ENCODE measurements at places on chromosomes 12 and 14. TPM values are rescaled to one million over a fixed set of nuclear protein-coding genes. Genes with fewer than 3 reads are reported as not detected.

GRCh38 chr14:33617154-33617553 is 333.7 kb downstream of the EGLN3 start:
- H3K36me3 ChIP-seq = no peaks in the 10 kb centered on the region
- H3K4me3 ChIP-seq = no peak overlapping the region
- no peaks in the 10 kb centered on the region for H3K27me3 ChIP-seq
- no peak for DNase-seq

GRCh38 chr12:131091976-131092691 is 138.4 kb downstream of the ADGRD1 start:
- no peaks in the 10 kb centered on the region for H3K27me3 ChIP-seq
- peak; percentile 62 for DNase-seq
- H3K4me3 ChIP-seq = no peak overlapping the region
- no peaks in the 10 kb centered on the region for H3K36me3 ChIP-seq
- H3K27ac ChIP-seq = no peak overlapping the region
- no peaks in the 10 kb centered on the region for H3K4me1 ChIP-seq

GRCh38 chr14:26841326-26841725 is 243.5 kb upstream of the NOVA1 start:
- no peak for DNase-seq
- H3K4me3 ChIP-seq = no peak overlapping the region
- peak overlapping the region; percentile 23 for H3K27ac ChIP-seq
- no peaks in the 10 kb centered on the region for H3K4me1 ChIP-seq
- H3K27me3 ChIP-seq = no peaks in the 10 kb centered on the region
- no peaks in the 10 kb centered on the region for H3K36me3 ChIP-seq

DNA sequence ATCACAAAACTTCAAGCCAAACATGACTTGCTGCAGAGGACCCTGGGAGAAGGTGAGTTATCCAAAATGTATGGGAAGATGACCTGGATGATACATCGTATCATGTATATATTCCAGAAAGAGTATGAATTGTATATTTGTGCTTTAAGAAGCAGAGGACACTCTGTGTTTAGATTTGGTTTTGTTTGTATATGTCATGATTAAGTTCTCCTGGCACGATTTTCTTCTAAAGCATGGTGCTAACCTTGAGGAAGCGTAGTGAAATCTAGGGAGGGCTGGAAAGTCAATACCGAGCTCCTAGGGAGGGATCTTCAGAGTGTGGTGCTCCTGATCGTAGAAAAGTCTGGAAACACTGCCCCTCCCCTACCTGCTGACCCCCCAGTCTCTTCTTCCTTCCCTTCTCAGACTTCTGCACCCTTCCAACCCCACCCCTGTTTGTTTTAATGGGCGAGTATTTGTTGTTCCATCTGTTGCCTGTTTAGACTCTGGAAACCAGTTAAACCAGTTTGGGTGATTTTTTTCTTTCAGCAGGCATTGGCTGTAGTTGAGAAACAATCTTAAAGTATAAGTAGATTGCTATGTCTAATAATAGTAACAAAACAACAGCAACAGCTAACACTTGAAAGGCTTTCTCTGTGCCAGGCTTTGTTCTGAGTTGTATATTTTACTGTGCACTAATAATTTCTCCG is 141.6 kb downstream of the KICS2 start:
- H3K4me3 ChIP-seq = no peak overlapping the region
- peak overlapping the region; percentile 46 for H3K27ac ChIP-seq
- peaks cover 40% of the 10 kb centered on the region for H3K4me1 ChIP-seq
- H3K27me3 ChIP-seq = no peaks in the 10 kb centered on the region
- DNase-seq = no peak

GRCh38 chr14:100619396-100620254 is 32.4 kb upstream of the BEGAIN start:
- no peak overlapping the region for H3K4me3 ChIP-seq
- no peak overlapping the region for H3K27ac ChIP-seq
- no peaks in the 10 kb centered on the region for H3K36me3 ChIP-seq
- no peaks in the 10 kb centered on the region for H3K4me1 ChIP-seq
- H3K27me3 ChIP-seq = no peaks in the 10 kb centered on the region

DNA sequence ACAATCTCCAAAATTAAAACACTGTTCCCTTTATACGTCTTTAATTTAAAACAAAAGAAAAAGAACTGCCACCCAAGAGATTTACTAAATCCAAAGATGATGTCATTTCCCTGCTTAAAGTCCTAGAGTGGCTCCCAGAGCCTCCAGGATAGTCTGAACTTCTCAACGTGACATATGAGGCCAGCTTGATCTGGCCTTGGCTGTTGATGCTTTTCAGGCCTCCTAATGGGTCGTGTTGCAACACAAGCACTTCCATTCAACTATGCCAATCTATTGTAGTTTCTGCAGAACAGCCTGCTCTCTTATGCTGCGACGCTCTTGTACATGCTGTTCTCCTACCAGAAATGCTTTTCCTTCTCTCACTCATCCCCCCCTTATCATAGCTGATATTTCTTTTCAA is 35.7 kb downstream of the LGR5 start:
- H3K27ac ChIP-seq = no peak overlapping the region
- DNase-seq = no peak
- H3K27me3 ChIP-seq = no peaks in the 10 kb centered on the region
- H3K4me3 ChIP-seq = no peak overlapping the region
- no peaks in the 10 kb centered on the region for H3K36me3 ChIP-seq

DNA sequence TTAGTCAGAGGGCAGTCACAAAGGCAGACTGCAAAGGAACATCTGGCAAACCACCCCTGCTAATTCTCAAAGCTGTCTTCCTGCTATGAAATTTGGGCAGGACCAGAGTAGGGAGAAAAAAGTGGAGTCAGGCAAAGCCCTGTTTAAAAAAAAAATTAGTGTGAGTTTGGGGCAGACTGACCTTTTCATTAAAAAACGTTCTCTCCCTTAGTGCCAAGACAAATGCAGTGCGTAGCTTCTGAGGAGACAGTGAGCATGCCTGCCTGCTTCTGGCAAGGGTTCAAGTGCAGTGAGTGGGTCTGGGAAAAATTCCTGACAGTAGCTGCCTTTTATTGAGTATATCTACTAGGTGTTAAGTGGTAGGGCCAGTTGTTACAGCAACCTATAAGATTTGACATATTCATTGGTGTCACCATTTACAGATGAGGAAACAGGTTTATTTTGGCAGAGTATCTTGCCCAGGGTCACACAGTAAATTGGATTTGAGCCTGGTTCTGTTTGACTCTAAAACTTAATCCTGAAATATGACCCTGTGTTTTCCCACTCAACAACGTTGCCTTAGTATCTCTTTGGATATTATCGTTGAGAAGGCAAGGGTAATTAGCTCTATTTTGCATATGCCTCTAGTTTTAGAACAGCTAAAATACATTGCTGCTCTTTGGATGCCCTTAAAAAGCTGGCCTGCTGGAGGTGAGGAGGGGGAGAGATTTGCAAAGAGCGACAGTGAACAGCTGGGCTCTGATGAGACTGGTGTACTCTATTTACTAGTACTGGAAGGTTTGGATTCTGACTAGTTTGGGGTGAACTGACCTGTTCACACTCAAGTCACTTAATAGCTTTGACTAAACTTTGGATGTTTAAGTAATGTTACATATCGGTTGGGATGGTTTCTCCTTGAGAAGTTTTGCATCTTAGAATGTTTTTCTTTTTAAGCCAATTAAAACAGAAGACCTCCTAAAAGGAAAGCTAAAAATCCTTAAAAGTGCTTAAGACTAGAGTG is 72.8 kb downstream of the PAPOLA start:
- peaks cover 17% of the 10 kb centered on the region for H3K4me1 ChIP-seq
- no peaks in the 10 kb centered on the region for H3K27me3 ChIP-seq
- no peak overlapping the region for H3K4me3 ChIP-seq
- H3K27ac ChIP-seq = no peak overlapping the region

- no peaks in the 10 kb centered on the region for H3K27me3 ChIP-seq
- no peak overlapping the region for H3K27ac ChIP-seq
- no peaks in the 10 kb centered on the region for H3K4me1 ChIP-seq
- no peak for DNase-seq
- H3K4me3 ChIP-seq = no peak overlapping the region
Measured at GRCh38 chr12:98587084-98587483, 6.4 kb upstream of the SLC25A3 start.

GRCh38 chr12:21725731-21726130 is 48.8 kb downstream of the KCNJ8 start:
- H3K4me1 ChIP-seq = peaks cover 25% of the 10 kb centered on the region
- H3K4me3 ChIP-seq = no peak overlapping the region

DNA sequence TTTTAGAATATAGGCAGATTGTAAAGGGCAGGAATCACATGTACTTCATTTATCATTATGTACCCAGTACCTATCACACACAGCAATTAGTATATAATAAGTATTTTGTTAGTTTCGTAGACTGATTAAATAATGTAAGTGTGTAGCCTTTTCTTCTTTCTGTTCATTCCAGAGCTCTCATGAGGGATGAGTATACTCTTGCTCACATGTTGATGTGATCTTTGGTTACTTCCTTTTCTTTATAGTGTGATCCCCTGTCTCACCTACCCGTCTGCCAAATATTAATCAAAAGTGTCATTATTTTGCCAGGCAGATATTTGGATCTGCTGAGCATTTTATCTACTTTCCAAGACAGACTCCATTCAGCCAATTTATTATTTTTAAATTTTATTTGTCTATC is 156.1 kb downstream of the PCNX1 start:
- peaks cover 16% of the 10 kb centered on the region for H3K36me3 ChIP-seq
- H3K4me3 ChIP-seq = no peak overlapping the region
- no peak for DNase-seq
- no peak overlapping the region for H3K27ac ChIP-seq
- H3K4me1 ChIP-seq = no peaks in the 10 kb centered on the region
- H3K27me3 ChIP-seq = no peaks in the 10 kb centered on the region

GRCh38 chr12:3551976-3552725 is 61.1 kb downstream of the PRMT8 start:
- DNase-seq = no peak
- no peaks in the 10 kb centered on the region for H3K36me3 ChIP-seq
- no peak overlapping the region for H3K27ac ChIP-seq
- peaks cover 16% of the 10 kb centered on the region for H3K27me3 ChIP-seq
- H3K4me1 ChIP-seq = no peaks in the 10 kb centered on the region
- H3K4me3 ChIP-seq = no peak overlapping the region

- DNase-seq = no peak
- H3K4me3 ChIP-seq = no peak overlapping the region
- no peaks in the 10 kb centered on the region for H3K4me1 ChIP-seq
- H3K27ac ChIP-seq = no peak overlapping the region
- no peaks in the 10 kb centered on the region for H3K36me3 ChIP-seq
- H3K27me3 ChIP-seq = no peaks in the 10 kb centered on the region
Measured at GRCh38 chr12:54879579-54879978, 25.3 kb downstream of the MUCL1 start.

GRCh38 chr12:96093543-96094196 is 58.3 kb upstream of the LTA4H start:
- no peak for DNase-seq
- no peaks in the 10 kb centered on the region for H3K36me3 ChIP-seq
- H3K27me3 ChIP-seq = no peaks in the 10 kb centered on the region

The ING4 gene
- 66.2 TPM for total RNA-seq

The EVL gene
- total RNA-seq = 26.4 TPM

The AQP2 gene
- total RNA-seq = not detected

The RAD51AP1 gene
- total RNA-seq = 0.49 TPM

The PRH2 gene
- total RNA-seq = 1.4 TPM

The PLCZ1 gene
- not detected for total RNA-seq

The CLEC9A gene
- not detected for total RNA-seq

The DHRS1 gene
- 34.6 TPM for total RNA-seq

The NRDE2 gene
- 16.0 TPM for total RNA-seq

The DIO2 gene
- total RNA-seq = 1.8 TPM

All from sigmoid colon (tissue), 7 donors.